NCI-H524 (cell line): ENCODE measurements at places on chromosomes 16 and 17.

GRCh38 chr16:66605979-66606751 lies 1.7 kb downstream of the CMTM3 start:
- peak; percentile 66 for DNase-seq

GRCh38 chr17:8163978-8164814 lies 1.4 kb upstream of the VAMP2 start:
- DNase-seq, result peak; percentile 22

DNA sequence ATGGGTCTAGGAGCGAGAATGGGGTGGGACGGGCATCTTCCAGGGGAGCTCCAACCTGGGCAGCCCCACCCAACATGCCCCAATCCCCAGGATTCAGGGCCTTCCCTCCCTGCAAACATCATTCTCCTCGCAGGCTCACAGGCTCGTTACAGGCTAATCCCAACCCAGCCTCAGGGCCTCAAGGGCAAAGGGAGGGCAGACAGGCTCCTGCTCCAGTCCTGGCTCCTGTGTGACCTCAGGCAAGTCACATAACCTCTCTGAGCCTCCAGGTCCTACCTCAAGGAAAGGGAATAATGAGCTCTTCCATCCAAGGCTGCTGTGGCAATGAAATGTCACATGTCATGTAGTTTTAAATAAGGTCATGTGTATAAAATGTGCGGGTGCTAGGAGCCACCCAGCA lies 186.5 kb upstream of the TNRC6C start:
- DNase-seq, result no peak

DNA sequence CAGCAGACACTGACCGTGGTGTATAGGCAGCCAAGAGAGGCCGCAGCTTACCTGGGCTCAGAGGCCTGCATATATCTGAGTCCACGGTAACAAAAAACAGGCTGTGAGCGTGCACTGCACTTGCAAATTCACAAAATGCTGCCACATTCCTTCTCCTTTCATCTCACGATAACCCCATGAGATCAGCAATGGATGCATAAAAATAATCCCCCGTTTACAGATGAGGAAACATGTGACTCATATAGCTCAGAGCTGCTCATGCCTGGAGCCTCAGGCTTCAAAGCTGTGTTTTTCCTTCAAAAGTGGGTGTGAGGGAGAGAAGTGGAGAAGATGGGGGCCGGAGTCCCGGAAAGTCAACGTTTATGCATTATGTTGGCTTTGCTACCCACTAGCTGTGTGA lies 118.3 kb upstream of the FOXF1 start:
- no peak for DNase-seq

DNA sequence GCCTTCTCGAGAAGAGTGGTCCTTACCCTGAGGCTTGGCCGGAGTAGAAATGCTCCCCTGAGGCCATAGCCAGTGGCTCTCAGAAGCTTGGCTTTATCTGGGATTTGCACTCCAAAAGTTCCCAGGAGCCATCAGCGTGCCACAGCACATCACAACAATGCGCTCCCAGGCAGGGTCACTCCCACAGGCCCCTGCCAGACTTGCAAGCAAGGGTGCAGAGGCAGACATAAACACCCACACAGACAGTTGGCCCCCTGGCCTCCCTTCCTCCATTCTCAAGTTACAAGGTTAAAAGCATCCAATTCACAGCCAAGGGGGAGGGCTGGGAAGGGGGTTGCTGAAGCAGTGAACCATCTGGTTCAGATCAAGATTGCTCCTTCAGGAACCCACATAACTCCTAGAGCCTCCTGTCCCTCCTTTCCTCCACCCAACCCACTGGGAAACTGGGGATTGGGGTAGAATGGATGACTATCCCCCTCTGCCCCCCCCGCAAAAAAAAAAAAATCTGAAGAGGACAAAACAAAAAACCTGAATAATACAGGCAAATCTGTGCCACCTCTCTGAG lies 1.8 kb downstream of the ST3GAL2 start:
- DNase-seq, result peak; percentile 99

- no peak for DNase-seq
Measured at GRCh38 chr16:66427036-66427860, at the start of gene BEAN1. Gene BEAN1, plus strand, starts transcription at chr16:66427295. Its CDS starts 10,382 bp downstream, at chr16:66437677.

DNA sequence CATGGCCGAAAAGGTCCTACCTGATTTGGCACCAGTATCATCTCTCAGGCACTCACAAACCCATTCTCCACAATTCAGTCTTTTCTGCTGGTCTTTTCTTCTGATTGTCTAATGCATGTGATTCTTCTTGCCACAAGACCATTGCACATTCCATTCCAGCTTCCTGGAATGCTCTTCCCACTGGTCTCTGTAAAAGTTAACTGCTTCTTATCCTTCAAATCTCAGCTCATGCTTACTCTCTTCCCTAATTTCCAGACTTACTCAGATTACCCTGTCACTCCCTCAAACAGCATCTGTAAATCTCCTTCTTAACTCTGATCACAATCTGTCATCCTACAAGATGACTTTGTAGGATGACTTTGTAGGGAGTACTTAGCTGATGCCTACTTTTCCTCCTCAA lies 320.2 kb downstream of the MAP2K6 start:
- no peak for DNase-seq

GRCh38 chr16:10571354-10571753 lies 9.0 kb downstream of the EMP2 start:
- no peak for DNase-seq

- no peak for DNase-seq
Measured at GRCh38 chr17:72125742-72126141, 4.9 kb downstream of the SOX9 start.

- no peak for DNase-seq
Measured at GRCh38 chr16:78742501-78743283, 643.2 kb downstream of the WWOX start.

GRCh38 chr17:3602499-3602898 lies 6.7 kb downstream of the TRPV1 start:
- no peak for DNase-seq

DNA sequence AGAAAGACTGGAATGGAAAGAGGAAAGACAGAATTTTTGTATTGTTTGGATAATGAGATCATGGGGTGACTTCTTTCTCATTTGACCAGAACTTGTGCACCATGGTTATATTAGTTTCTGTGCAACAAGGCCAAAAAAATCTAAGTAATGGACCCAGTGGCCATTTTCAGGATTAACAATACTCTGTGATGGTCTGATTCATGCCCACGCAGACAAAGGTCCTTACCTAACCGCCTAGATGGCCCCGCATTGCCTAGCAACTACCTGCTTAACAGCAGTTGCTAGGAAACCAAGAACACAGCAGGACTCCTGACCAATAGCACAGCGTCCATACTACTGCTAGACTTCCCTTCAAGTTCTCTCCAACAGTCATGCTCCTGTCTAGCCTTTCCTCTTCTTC lies 22.4 kb downstream of the MIS12 start:
- peak; percentile 73 for DNase-seq

- DNase-seq, result no peak
Measured at GRCh38 chr17:72301887-72302286, 181.1 kb downstream of the SOX9 start.

- DNase-seq, result peak; percentile 23
Measured at GRCh38 chr17:28916302-28916934, 13.5 kb upstream of the DHRS13 start.

DNA sequence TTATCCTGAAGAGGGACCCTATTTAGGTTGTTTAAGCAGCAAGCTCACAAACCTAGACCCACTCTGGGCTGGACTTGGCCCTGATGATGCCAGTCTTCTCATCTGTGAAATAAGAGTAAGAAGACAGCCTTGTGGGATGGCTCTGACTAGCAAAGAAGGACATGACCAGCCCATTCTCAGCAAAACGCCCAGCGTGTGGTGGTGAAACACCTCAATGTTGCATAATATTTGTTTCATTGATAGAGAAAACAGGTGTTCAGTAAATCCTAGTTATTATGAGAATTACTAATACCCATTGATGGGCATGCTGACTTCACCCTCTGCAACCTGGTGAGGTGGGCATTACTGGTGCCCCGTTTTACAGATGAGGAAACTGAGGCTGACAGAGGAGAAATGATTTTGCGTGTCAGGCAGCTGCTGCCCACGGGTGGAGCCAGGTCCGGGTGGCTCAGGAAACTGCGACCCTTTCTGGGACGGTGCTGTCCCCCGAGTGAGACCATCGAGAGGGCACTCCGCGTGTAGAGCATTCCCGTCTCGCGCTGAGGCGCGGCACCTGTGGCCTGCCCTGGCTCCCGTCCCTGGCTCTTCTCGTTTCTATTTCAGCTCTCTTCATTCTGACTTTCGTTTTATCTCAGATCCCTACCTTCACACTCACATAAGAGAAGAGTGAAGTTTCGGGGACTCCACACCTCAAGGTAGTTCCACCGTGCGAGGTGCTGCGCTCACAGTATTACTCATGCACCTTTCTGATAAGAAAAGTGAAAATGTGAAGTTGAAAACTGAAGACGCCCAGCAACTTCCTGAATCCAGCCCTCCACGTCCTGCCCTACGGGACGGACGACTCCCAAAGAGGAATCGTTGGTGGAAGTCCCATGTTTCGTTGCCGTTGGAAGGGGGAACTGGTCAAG lies 48.5 kb downstream of the IRF8 start:
- DNase-seq, result no peak

DNA sequence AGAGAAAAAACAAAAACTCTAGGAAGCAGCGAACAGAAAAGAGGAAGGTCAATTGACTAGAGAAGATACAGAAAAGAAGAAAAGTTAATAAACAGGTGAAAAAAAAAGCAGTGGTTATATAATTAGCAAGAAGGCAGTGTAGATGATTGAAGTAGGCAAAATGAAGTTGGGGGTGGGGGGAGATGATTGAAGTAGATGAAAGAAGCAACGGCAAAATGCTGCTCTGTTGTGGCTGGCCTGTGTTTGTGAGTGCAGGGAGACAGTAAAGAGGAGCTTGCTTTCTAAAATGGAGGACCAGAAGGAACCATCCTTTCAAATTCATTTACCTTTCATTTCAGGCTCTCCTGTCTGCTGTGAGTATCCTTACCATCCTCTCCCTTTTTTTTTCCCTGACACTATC lies 3.6 kb downstream of the EVI2B start:
- no peak for DNase-seq

DNA sequence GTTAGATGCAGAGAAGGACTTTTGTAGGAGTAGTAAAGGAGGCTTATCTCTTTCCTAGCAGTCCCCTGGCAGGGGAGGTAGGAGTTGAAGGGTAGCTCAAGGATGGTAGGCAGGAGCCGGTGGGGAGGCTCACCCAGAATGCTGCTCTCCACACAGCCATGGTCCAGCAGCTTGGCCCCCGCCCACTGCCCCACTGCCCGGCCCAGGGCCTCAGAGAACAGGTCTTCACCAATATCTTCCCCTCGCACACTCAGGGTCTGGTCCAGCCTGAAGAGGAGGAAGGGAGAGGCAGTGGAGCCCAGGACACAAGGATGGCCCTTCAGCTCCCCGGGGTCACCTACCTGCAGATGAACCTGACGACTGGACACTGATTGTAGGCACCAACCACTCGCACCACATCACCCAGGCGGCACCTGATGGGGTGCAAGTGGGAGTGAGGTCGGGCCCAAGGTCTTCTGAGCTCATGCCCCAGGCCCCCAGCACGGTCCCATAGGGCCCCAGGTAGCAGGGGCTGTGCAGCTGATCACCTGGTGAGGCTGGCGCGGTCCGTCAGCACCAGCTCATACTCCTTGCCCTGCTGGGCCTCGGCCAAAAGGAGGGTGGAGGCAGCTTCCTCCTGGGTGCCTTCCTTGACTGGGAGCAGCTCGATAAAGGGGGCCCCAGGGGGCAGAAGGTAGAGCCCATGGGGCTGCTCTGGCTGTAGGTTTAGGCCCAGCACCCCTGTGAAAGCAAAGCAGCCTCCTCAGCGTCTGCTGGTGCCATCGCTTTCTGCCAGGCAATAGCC lies 3.6 kb downstream of the GHDC start:
- DNase-seq, result no peak

- DNase-seq, result no peak
Measured at GRCh38 chr16:14549789-14550153, 80.3 kb downstream of the PARN start.

DNA sequence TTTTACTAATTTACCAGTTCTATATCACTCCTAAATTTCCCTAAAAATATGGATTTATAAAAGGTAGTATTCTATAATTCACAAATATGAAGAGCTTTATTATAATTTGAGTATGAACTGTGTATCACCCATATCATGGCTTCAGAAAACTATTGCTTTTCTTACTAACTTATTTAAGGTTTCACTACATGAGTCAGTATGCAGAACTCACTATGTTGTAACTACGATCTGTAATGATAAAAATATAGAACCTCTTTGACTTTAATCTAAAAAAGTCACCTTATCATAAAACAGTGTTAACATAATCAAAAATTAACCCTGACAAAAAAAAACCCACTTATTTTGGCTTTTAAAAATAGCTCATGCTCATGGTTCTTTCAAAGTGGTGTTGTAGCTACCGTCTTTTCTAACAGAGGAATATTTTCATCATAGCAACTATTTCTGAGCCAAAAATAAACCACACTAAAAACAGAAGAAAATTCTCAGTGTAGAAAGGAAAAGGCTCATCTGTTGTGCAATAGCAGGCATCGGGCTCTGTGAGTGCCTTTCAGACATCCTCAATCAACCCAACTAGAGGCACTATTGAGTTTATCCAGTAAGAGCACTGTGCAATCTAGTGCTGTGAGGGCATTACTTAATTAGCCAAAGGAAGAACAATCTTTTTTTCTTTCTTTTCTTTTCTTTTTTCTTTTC lies 42.1 kb downstream of the ITGAM start:
- no peak for DNase-seq

DNA sequence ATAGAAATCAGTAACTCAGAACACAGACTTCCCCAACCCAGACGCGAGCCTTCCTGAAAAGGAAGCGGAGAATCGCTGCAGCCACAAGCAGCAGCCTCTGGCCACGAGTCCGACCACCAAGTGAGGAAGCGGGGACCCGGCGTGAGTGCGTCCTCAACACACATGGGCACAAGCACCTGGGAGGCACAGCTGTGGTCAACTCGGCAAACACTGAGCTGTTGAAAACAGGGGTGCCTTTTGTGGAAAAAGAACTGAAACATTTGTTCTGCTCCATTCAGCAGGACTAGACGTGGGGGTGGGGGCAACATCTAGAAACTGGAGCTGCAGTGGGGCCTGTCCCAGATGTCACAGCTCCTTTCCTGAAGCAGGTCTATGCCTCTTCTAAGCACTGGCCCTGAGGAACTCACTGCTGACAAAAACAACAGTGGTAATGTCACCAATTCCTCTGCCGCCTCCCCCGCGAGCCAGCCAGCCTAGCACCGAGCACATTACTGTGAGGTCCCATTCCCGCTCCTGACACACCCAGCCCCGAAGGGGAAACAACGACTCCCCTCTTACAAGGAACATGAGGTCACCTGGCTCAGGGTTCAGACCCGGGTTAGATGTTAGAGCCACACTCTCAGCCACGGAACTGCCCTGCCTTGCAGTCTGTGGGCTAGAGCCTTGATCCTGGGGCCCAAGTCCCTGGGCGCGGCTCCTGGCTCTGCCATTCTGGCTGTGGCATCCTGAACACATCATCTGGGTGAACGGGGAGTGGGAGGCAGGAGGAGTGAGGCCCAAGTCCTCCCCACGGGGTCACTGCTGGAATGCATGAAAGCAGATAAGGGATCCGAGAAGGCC lies 29.0 kb downstream of the KDM8 start:
- no peak for DNase-seq
